Kidney tubule cell (primary cell): ENCODE measurements at places on chromosomes 6 and 20.

DNA sequence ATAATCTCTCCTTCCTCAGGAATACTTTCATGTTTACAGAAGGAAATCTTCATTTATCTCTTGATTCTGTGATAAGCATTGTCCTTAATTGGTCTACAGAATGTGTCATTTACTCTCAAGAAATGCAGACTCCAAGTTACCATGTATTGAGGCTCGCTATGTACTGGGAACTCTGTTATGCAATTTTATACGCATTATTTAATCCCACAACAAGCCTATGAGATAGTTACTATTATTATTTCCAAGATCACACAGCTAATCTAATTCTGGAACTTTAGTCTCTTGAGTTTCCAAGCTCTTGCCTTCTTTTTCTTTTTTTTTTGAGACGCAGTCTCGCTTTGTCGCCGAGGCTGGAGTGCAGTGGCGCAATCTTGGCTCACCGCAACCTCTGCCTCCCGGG, 30.0 kb upstream of the RAB23 start:
- no peak for DNase-seq

GRCh38 chr20:32477594-32478512, 107.3 kb downstream of the NOL4L start:
- no peak for DNase-seq

GRCh38 chr6:147531321-147531720, 22.8 kb downstream of the SAMD5 start:
- no peak for DNase-seq

GRCh38 chr6:144336900-144337299, 51.8 kb downstream of the UTRN start:
- no peak for DNase-seq

DNA sequence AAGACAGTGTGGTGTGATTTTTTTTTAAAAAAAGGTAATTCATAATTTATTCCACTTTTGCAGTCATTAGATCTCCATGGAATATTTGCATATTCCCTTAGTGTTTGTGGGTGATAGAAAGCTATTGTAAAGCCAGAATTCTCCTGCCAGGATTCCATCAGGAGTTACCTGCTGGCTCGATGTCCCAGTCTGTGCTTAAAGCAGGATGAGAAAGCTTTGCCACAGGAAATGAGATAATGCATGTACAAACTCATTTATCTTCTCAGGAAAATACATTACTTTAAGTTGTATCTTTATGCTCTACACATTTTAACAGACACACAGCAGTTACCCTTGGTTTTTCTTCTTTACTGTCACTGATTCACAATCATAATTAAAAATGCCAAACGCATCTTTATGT, 553.0 kb downstream of the CD109 start:
- DNase-seq, result no peak

DNA sequence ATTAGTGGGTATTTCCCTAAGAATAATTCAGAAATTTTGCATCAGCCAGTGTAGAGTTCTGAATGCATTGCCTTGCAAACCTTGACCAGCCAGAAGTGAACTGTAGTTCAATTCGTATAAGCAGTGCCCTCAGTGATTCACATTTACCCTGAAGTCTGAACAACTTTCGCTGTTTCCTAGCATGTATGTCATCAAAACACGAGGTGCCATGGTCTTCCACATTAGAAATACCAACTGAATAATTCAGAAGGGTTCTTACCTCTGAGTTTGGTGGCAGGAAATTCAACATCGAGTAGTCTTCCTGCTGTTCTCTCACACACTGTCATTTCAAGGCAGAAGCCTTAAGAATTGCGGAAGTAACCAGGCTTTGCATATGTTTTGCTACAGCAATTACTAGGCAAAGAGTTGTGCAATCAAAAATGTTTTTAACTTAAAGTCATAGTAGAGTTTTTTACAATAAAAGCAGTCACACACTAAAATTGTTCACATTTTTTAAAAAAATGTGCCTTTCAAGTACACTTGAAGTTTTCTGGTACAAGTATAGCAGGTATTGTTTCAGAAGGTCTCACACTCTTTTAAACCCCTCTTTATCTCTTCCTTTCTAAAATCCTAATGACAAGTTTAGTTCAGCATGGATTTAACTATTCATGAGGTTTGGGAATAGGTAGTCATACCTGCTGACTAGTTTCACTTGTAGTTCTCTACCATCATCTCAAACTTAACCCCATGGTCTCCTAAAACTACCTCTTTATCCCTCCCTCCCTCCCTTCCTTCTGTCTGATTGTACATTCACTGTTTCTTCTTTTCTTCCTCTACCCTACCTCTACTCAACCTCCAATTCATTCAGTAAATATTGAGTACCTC, 118.3 kb downstream of the STXBP5 start:
- DNase-seq, result no peak

GRCh38 chr20:34525342-34525708, 9.1 kb downstream of the DYNLRB1 start:
- no peak for DNase-seq

- DNase-seq, result no peak
Measured at GRCh38 chr6:169236545-169236944, 17.1 kb downstream of the THBS2 start.

- peak; percentile 66 for DNase-seq
Measured at GRCh38 chr20:17562804-17563305, 7.0 kb upstream of the DSTN start.

GRCh38 chr6:56914798-56915658, 39.9 kb upstream of the BEND6 start:
- no peak for DNase-seq

- DNase-seq, result peak; percentile 21
Measured at GRCh38 chr20:61391812-61392520, 139.9 kb downstream of the CDH4 start.

- DNase-seq, result no peak
Measured at GRCh38 chr6:21181866-21182265, 411.7 kb upstream of the SOX4 start.

GRCh38 chr6:135322427-135323201, 141.5 kb downstream of the MYB start:
- DNase-seq, result no peak

DNA sequence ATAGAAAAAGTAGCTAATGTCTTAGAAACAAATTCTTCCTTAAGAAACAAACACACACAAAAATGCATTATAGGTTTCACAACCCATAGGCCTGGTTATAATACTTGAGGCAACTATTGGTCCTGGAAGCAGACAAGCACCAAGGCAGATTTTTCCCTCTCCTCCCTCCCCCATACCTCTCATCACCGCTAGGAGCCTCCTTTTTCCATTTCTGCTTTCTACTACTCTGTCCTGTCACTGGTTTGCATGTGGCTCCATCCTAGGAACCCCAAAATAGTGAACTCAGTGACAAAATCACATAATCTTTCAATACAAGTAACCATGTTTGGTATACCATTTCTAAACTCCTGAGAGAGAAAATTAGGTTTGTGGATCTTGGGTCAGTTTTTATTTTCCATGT, 66.1 kb downstream of the HMGCLL1 start:
- no peak for DNase-seq

DNA sequence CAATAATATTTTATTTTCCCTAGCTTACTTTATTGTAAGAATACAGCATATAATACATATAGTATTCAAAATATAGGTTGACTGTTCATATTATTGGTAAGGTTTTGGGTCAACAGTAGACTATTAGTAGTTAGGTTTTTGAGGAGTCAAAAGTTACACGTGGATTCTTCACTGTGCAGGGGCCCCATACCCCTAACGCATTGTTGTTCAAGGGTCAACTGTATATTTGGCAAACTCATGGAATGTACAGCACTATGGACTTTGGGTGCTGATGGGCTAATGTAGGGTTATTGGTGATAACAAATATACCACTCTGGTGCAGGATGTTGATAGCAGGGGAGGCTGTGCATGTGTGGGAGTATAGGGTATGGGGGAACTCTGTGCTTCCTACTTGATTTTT, 397.2 kb downstream of the BCKDHB start:
- no peak for DNase-seq

GRCh38 chr6:63560801-63561287, 11.4 kb upstream of the LOC128125822 start:
- DNase-seq, result peak; percentile 38

DNA sequence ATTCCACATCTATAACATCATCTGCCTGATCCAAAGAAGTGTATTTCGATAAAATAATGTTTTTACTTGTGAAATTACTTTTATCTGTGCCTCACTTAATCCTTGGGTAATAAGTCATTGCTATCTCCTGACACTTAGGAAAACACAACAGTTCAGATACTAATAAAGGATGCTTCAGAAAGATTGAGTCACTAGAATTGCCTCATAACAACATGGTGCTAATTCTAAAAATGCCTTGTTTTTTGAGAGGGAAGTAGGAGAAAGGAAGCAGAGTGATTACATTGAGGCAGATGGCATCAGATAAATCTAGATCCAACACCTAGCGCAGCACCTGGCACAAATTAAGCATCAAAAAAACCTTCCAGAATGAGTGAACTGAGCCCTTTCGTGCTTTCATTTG, 69.0 kb downstream of the NCOA7 start:
- no peak for DNase-seq

DNA sequence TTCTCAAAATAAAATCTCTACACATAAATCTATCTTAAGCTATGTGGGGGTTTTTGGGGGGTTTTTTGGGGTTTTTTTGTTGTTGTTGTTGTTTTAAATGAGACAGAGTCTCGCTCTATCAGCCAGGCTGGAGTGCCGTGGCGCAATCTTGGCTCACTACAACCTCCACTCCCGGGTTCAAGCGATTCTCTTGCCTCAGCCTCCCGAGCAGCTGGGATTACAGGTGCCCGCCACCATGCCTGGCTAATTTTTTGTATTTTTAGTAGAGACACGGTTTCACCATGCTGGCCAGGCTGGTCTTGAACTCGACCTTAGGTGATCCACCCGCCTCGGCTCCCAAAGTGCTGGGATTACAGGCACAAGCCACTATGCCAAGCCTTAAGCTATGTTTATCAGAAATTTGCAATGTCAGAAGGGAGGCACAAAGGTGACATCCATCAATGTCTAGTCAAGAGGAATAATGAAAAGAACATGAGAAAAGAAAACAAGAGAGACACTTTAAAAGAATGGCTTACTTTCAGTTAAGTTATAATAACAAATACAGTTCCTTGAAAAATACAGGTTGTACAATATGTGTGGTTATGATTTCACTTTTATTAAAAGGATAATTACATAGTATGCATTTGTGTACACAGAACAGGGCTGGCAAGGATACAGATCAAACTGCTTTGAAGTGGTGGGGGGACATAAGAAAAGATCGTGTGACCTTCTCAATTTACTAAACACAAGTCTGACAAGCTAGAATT, 28.6 kb downstream of the SLC23A2 start:
- no peak for DNase-seq

- no peak for DNase-seq
Measured at GRCh38 chr6:168028181-168028580, 30.7 kb downstream of the KIF25 start.

DNA sequence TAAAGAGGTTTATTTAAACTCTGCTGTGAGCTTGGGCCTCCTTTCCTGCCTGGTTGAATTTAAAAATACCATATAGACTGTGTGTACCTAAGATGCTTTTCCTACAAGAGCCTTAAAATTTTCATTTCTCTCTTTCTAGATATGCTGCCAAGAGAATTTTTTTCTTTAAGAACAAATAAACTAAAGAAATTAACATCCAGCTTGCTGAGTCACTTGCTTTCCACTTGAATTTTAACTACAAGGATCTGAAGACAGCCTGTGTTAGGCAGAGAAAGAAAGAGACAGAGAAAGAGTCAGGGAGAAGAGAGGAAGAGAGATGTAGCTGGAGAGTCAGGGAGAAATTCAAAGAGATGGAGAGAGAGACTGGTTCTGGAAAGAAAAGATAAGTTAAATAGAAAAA, 18.3 kb upstream of the SNAP25 start:
- no peak for DNase-seq

- no peak for DNase-seq
Measured at GRCh38 chr6:44498436-44498835, 110.9 kb downstream of the CDC5L start.

DNA sequence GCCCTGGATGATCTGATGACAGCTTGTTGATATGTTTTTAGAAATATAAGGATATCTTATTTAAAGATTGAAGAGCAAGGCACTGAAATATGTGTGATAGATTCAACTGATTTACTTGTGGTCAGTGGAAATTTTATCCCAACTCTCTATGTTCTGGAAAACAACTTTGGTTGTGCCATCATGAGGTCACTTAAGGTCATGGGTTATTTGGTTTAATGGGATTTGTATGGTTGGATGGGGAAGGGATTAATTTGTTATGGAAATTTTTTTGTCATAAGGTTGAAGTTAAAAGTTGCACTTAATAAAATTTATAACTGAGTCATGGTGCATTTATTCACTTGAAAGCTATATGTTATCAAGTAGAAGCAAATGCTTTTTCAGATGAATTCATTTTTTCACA, 214.3 kb upstream of the LAMP5 start:
- no peak for DNase-seq

GRCh38 chr20:25178563-25179438, 16.7 kb upstream of the ENTPD6 start:
- DNase-seq, result peak; percentile 83

DNA sequence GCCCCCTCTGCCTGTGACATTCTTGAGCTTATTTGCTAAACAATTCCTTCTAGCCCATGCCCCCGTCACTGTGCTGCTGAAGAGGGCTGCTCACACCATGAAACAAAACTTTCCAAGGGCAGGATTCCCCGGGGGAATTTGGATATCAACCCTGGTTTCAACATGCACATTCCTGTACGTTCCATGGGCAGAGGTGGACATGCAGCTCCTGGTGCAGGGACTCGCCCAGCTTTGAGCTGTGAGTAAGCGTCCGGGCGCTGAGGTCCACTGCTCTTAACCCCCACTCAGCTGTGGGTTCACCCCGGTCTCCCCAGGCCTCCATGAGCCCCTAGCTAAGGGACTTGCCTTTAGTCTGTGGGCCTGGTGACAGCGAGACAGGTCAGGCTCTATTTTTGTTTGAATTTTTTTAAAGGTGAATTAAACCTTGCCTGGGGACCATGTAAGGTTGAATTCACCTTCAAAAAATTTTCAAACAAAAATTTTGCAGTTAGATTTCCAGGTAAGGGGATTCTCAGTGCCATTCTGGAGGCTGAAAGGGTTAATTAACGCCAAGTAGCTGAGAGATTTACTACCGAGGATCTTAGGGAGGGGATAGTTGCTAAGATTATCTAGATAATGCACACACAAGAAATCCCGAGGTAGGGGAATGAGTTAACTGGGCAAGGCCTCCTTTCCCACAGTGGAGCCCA, 70.3 kb upstream of the SLC22A23 start:
- peak; percentile 51 for DNase-seq

DNA sequence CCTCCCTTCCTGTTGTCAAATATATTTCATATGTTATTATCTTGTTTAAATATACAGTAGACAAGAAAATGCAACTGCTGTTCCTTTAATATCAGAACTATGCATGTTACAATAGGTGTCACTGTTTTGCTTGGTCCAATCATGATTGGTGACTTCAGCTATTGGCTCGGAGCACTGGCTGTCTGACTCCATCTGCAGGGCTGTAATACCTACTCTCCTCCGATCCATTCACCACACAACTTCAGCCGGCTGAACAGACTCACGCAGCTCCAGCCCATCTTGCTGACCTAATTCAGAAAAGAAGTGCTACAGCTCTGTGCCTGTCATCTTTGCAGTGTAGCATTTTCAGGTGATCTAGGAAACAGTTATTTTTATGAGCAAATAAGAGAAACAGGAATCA, at the start of gene BTBD3:
Gene BTBD3 (plus strand): TSS at position 231 of the 400 bp plus-strand sequence. CDS start 383 bp downstream, outside the sequence.
- peak; percentile 76 for DNase-seq

- no peak for DNase-seq
Measured at GRCh38 chr6:15506066-15506465, 156.8 kb downstream of the DTNBP1 start.
